ENCODE measurements at places on chromosomes 6 and 20.

DNA sequence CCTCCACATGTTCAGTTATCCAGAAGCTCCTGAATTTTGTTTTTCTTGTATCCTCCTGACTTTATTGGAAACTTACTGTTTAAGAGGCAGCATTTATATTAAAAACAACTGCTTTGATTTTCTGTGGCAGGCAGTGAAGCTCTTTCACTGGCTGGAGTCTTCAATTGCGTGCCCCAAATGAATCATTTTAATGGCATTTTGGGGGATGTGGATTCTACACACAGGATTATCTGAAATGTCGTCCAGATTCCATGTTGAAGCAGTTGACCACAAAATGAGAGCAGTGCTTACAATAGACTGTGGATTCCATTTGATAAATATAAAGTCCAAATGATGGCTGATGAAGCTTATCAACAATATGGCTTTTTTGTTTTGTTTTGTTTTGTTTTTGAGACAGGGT, 41.0 kb upstream of the HIVEP1 start:
- H3K36me3 ChIP-seq: no peaks in the 10 kb centered on the region
- DNase-seq: no peak
- H3K27ac ChIP-seq: no peak overlapping the region
- H3K27me3 ChIP-seq: no peaks in the 10 kb centered on the region
- no peak overlapping the region for H3K4me3 ChIP-seq

- no peaks in the 10 kb centered on the region for H3K36me3 ChIP-seq
- peak; percentile 45 for DNase-seq
- H3K4me3 ChIP-seq: peak overlapping the region; percentile 7
- peaks cover 12% of the 10 kb centered on the region for H3K4me1 ChIP-seq
- peak overlapping the region; percentile 7 for H3K27ac ChIP-seq
These were observed 141.9 kb downstream of the CEBPB start for GRCh38 chr20:50332491-50332980.

- no peak for DNase-seq
- peaks cover 2% of the 10 kb centered on the region for H3K4me1 ChIP-seq
- no peak overlapping the region for H3K4me3 ChIP-seq
- peaks cover 4% of the 10 kb centered on the region for H3K27me3 ChIP-seq
These were observed 21.8 kb upstream of the LRRN4 start for GRCh38 chr20:6075428-6076219.

- H3K4me3 ChIP-seq: no peak overlapping the region
- H3K27ac ChIP-seq: no peak overlapping the region
- no peak for DNase-seq
- H3K27me3 ChIP-seq: peaks cover 16% of the 10 kb centered on the region
- peaks cover 8% of the 10 kb centered on the region for H3K4me1 ChIP-seq
These were observed 52.6 kb downstream of the GINS1 start for GRCh38 chr20:25459916-25460535.

DNA sequence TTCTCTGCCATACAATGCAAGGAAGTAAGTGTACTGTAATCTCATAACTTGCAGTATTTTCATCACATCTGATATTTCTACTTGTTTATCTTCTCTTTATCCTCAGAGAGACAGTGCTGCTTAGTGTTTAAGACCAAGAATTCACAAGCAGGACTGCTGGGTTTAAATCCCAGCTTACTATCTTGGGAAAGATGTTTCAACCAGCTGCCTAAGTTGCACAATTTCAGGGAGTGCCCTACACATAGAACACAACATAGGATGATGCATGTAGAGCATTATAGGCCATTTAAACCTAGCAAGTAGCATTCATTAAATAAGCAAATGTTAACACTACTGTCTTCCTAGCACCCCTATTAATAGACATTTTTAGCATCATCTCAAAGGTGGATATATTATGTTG, 205.2 kb upstream of the CEP162 start:
- no peak overlapping the region for H3K4me3 ChIP-seq
- H3K36me3 ChIP-seq: no peaks in the 10 kb centered on the region
- DNase-seq: no peak
- H3K4me1 ChIP-seq: no peaks in the 10 kb centered on the region
- H3K27ac ChIP-seq: no peak overlapping the region
- no peaks in the 10 kb centered on the region for H3K27me3 ChIP-seq

DNA sequence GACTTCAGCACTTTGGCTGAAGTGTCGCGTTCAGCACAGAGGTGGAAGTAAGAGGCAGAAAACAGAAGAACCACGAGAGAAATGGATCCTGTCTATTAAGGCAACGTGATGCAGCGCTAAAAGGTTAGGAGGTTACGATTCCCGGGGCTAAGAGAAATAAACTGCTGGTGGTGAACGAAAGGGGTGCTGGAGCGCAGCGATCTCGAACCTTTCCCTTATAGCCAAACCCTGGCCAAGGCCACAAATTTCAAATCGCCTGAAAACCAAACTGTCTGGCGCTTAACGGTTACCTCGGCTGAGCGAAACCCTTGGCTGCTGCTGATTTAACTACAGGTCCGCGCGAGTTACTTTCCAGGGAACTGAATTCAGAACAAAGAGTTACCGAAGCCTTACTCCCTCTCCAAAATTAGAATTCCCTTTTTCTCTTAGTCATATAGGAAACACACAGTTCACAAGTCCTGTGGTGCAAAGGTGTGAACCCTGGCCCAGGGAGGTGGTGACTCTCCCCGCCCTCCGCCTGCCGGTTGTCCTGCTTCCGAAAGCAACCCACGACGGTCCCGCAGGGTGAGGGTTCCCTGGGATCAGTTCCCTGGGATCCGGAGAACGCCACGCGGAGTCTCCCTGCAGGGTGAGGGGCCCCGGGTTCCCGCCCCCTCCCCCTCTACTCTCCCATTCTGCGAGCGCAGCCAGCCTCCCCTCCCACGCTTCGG, 1.3 kb upstream of the SLC35D3 start:
- DNase-seq: peak; percentile 26
- no peak overlapping the region for H3K27ac ChIP-seq
- H3K4me1 ChIP-seq: peaks cover 2% of the 10 kb centered on the region

- no peaks in the 10 kb centered on the region for H3K4me1 ChIP-seq
- no peak for DNase-seq
- H3K27ac ChIP-seq: no peak overlapping the region
- no peak overlapping the region for H3K4me3 ChIP-seq
- no peaks in the 10 kb centered on the region for H3K36me3 ChIP-seq
- H3K27me3 ChIP-seq: peaks cover 2% of the 10 kb centered on the region
These were observed 6.7 kb upstream of the HMGN3 start for GRCh38 chr6:79241228-79241627.

GRCh38 chr20:21529863-21530262, 16.0 kb upstream of the NKX2-2 start:
- H3K27me3 ChIP-seq: peaks cover 9% of the 10 kb centered on the region
- H3K36me3 ChIP-seq: peaks cover 4% of the 10 kb centered on the region
- H3K27ac ChIP-seq: no peak overlapping the region

DNA sequence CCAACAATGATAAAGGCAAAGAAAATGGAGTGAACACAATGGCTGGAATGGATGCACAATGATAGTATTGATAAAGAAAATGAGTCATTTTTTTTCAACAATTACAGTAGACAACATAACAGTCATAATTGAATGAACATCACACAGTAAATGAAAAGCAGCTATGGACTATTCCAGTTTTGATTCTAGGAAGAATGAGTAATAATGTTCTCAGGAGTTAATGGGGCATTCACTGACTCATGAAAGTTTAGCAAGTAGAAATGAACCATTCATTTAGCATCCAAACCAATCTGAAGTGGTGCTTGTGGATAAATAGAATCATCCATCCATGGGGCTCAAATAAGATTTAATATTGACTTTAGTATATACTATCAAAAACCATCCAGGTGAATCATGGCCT, 1029.5 kb upstream of the GJE1 start:
- peaks cover 8% of the 10 kb centered on the region for H3K4me1 ChIP-seq
- H3K4me3 ChIP-seq: no peak overlapping the region
- no peak overlapping the region for H3K27ac ChIP-seq
- no peaks in the 10 kb centered on the region for H3K36me3 ChIP-seq
- H3K27me3 ChIP-seq: no peaks in the 10 kb centered on the region
- no peak for DNase-seq

GRCh38 chr6:6721606-6722005, 133.1 kb downstream of the LY86 start:
- H3K36me3 ChIP-seq: no peaks in the 10 kb centered on the region
- no peaks in the 10 kb centered on the region for H3K27me3 ChIP-seq
- H3K4me3 ChIP-seq: no peak overlapping the region
- peaks cover 15% of the 10 kb centered on the region for H3K4me1 ChIP-seq
- no peak overlapping the region for H3K27ac ChIP-seq
- no peak for DNase-seq
